ENCODE measurements at places on chromosomes 1 and 21.
A peak's percentile ranks its signal among the peaks of the same experiment; 100 is the strongest.

DNA sequence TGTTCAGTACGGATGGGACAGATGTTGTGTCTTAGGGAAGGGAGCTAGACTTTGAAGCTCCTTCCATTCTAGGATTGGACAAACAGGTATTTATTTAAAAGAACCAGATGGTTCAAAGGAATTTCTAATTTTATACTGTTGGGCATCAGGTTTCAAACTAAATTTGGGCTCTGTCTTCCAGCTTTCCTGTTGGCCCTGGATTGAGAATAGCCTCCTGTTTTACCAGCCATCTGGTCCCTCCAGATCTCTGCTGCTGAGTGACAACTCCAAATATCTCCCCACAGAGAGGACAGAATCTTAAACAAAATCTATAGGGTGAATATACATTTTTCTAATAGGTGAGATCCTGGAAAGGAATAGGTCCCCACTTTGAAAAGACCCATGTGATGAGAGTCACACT is 52.5 kb upstream of the CNIH3 start:
- DNase-seq = no peak

GRCh38 chr1:212816567-212817278 is 25.0 kb downstream of the TATDN3 start:
- DNase-seq = no peak

DNA sequence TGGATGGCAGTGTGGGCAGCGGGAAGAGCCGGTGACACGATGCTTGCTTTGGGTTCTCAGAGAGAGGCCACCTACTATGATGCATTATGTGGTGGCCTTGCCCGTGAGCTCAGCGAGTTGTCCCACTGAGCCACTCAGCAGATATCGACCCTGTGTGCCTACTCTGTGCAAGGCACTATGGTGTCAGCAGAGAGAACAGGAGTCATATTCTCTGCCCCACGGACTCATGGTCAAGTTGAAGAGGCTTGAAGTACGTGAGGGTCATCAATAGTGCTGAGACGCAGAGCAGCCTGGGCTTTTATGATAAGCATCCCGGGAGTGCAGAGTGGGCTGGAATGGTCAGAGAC is 466.2 kb downstream of the CAMTA1 start:
- no peak for DNase-seq

- no peak for DNase-seq
Measured at GRCh38 chr1:221165839-221166500, 286.7 kb downstream of the HLX start.

DNA sequence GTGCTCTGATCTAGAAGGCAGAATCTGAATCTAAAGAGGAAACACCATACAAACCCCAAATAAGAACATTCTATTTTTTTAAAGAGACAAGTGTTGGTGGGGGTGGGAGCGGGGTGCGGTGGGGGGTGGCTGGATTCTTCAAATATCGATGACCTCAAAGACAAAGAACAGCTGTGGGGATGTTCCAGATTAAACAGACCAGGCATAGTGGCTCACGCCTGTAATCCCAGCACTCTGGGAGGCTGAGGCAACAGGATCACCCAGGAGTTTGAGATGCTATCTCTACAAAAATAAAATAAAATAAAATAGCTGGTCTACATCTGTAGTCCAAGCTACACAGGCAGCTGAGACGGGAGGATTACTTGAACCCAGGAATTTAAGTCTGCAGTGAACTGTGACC is 5.0 kb downstream of the ATP1A4 start:
- DNase-seq = no peak

- DNase-seq = no peak
Measured at GRCh38 chr1:59105548-59106507, 191.1 kb upstream of the FGGY start.

GRCh38 chr1:152960452-152961044 is 9.9 kb upstream of the SPRR4 start:
- no peak for DNase-seq

DNA sequence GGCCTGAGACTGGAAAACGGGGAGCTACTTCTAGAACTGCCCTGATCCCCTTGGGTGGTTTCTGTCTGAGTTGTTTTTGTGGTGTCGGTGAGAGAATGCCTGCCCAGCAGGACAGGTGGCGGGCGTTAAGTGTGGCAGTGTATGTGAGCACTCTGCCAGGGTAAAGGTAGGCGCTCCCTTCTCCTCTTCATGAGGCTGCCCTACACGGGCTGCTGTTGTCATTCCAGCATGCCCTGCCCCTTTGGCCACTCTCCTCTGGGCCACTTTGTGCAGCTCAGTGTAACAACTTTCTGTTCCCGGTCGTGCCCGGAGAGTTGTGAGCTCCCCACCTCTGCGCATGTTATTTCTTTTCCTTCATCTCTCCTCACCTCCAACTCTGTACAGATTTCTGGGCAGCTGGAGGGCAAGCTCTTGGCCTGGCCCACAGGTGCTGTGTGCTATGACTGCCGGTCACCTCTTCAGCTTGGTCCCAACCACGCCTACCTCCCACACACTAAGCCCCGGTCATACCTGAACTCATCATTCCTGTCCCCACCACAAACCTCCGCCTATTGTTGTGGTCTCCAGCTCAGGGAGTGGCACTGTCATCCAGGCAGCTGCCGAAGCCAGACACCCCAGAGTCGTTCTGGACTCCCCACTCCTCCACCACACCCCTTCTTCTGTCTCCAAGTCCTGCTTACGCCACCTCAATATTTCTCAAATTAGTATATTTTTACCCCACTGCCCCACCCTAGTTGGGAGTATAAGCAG is 69.0 kb downstream of the GADD45A start:
- DNase-seq = no peak

DNA sequence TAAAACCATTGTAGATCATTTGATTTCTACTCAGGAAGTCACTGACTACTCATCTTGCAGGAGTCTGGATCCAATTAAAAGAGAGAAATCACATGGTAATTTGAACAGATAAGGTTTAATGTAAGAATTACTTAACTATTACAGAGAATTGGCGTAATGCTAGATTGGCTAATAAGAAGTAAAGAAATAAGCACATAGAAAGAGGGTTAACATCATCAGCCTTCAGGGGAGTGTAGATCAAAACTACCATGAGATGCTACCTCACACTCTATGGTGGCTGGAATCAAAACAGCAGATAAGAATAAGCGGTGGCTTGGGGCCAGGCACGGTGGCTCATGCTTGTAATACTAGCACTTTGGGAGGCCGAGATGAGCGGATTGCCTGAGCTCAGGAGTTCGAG is 11.7 kb downstream of the ST3GAL3 start:
- no peak for DNase-seq

DNA sequence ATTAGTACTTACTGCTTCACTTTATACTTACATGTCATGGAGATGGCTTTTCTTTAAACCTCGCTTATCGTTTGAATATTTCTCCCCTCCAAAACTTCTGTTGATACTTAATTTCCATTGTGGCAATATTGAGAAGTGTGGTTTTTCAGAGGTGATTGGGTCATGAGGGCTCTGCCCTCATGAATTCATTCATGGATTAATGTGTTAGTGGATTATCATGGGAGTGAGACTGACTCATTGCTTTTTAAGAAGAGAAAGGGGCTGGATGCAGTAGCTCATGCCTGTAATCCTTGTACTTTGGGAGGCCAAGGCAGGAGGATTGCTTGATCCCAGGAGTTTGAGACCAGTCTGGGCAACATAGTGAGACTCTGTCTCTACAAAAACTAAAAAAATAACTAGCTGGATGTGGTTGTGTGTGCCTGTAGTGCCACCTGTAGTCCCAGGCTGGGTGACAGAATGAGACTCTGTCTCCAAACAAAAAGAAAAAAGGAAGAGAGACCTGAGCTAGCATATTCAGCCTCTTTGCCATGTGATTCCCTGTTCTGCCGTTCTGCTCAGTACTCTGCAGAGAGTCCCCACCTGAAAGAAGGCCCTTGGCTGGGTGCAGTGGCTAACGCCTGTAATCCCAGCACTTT is 30.2 kb downstream of the RABGAP1L start:
- DNase-seq = peak; percentile 17

- no peak for DNase-seq
Measured at GRCh38 chr1:203528976-203529835, 35.3 kb downstream of the OPTC start.

GRCh38 chr1:57722285-57722978 is 298.6 kb upstream of the DAB1 start:
- DNase-seq = no peak

DNA sequence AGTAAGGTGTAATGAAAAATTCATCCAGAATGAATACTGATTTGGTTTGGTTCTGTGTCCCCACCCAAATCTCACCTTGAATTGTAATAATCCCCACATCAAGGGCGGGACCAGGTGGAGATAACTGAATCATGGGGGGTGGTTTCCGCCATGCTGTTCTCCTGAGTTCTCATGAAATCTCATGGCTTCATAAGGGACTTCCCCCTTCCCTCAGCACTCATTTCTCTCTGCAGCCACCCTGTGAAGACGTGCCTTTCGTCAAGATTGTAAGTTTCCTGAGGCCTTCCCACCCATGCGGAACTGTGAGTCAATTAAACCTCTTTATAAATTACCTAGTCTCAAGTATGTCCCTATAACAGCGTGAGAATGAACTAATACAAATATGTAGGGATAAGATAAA is 5.5 kb upstream of the SYNJ1 start:
- no peak for DNase-seq

DNA sequence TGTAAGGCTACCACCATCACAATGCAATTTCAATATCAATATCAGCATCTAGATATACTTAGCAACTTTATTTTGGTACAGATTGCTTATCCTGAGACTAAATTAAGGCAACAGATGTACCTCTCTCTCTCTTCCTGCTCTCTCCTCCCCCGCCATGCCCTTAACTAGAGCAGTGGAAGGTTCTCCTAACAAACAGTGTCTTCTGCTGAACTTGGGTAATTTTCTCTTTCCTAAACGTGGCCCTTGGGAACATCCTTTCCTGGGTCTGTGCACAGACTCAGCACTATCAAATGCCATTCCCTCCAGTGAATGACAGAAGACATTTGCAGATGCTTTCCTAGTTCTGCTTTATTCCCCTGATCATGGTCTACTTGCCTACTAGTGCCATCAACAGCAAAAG is 85.6 kb upstream of the TTC39A start:
- DNase-seq = no peak

DNA sequence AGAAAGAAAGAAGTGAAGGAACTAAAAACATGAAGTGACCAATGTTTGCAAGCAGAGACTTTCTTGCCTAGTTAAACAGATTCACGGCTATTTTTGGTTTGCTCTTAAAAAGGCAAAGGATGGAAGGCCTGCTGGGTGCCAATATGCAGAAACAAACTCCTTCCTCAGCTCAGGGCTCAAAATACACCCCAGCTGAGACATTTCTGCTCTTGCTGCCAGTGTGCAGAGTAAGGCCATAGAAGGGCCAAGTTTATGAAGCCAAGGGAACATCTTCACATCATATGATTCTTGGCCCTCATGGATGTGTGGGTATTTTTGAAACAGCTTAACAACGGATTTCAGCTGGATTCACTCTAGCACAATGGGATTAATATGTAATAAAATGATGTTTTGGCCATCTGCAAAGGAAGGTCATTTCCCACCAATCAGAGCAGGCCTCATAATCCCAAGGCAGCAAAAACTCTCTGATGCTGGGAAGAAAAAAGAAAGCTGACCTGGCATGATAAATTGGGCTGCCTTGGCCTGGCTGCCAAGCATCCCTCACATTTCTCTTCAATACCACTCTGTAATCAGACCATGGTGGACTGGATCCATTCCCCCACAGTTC is 70.7 kb downstream of the CAPZB start:
- no peak for DNase-seq

DNA sequence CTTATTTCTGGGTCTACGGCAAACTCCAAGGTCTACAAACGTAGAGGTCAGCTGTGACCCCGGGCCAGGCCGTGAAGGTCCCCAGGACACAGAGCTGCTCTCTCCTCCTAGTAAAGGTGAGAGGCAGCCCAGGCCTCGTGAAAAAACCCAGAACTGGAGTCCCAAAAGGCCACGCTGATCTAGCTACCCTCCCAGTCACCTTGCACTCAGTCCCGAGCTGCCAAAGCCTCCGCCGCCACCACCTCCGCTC is 125 bp downstream of the ATP5PF start:
- no peak for DNase-seq

GRCh38 chr1:27778056-27778455 is 5.0 kb downstream of the STX12 start:
- no peak for DNase-seq

DNA sequence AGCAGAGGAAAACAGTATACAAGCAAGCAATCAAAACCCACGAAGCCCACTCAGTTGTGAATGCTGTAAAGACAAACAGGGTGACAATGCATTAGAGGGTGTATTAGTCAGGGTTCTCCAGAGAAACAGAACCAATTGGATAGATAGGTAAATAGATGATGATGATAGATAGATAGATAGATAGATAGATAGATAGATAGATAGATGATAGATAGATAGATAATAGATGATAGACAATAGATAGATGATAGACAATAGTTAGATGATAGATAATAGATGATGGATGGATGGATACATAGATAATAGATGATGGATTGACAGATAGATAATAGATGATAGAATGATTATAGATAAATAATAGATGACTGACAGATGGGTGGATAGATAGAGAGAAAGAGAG is 48.3 kb downstream of the LRRC38 start:
- no peak for DNase-seq

DNA sequence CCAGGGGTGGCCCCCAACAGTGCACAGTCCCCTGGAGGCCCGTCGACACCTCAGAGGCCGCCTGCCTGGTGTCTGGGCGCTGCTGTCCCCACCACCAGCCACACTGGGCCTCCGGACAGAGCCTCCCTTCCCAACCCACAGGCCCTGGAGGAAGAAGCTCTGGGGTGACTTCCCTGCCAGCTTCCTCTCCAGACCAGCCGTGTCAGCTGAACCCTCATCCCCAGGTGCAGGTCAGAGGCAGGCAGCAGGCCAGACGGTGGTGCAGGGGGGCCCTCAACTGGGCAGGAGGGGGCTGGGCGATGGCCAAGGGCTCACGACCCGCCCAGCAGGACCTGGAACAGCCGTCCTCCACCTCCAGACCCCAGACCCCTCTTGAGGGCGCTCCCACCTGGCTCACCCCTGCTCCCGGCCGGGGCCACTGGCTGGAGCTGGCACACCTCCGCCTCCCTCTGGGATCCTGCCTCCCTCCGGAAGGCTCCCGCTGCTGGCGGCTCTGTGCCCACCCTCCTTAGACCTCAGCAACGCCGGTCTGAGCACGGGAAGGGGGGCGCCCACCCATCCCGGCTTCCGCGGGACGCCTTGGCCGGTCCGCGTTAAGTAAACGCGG is 520 bp downstream of the TNFRSF18 start:
- DNase-seq = no peak

DNA sequence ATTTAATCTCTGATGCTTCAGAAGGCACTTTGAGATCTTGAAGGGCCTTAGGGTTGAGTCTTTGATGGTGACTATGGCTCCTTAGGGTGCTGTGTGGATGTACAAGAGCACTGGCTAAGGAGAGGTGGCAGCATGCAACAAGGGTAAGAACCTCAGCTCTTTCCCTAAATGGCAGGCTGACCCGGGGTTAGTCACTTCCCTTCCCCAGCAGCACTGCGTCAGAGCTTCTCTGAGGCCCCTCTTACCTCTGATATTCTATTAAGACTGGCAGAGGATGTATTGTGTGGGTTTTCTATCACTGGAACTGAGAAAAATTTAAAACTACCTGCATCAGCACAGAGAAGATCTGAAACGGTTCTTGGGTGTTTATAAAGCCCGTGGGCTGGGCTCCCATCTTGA is 11.8 kb downstream of the C1orf116 start:
- DNase-seq = peak; percentile 96

- no peak for DNase-seq
Measured at GRCh38 chr1:167767761-167768160, 46.0 kb downstream of the MPZL1 start.
